ENCODE measurements at places on chromosomes 4 and X. TPM values are rescaled to one million over a fixed set of nuclear protein-coding genes. Genes with fewer than 3 reads are reported as not detected.

The TBC1D9 gene
- total RNA-seq, result 18.8 TPM

The DRD5 gene
- total RNA-seq, result not detected

The NALF2 gene
- not detected for total RNA-seq

The STATH gene
- total RNA-seq, result not detected

The FAM184B gene
- total RNA-seq, result 0.03 TPM

The N4BP2 gene
- 1.5 TPM for total RNA-seq

The DRP2 gene
- total RNA-seq, result 0.36 TPM

The TEX11 gene
- total RNA-seq, result not detected

The COQ2 gene
- total RNA-seq, result 23.2 TPM

The SLC16A2 gene
- total RNA-seq, result 45.2 TPM

The HPGD gene
- not detected for total RNA-seq

The SERPINA7 gene
- total RNA-seq, result not detected

- no peak for DNase-seq
These were observed 179.6 kb downstream of the SHOX start for GRCh38 chrX:810186-810585.

GRCh38 chr4:144499777-144500176 is 146.2 kb upstream of the HHIP start:
- no peak for DNase-seq

GRCh38 chrX:123422875-123423274 is 238.8 kb downstream of the GRIA3 start:
- peak; percentile 30 for DNase-seq

DNA sequence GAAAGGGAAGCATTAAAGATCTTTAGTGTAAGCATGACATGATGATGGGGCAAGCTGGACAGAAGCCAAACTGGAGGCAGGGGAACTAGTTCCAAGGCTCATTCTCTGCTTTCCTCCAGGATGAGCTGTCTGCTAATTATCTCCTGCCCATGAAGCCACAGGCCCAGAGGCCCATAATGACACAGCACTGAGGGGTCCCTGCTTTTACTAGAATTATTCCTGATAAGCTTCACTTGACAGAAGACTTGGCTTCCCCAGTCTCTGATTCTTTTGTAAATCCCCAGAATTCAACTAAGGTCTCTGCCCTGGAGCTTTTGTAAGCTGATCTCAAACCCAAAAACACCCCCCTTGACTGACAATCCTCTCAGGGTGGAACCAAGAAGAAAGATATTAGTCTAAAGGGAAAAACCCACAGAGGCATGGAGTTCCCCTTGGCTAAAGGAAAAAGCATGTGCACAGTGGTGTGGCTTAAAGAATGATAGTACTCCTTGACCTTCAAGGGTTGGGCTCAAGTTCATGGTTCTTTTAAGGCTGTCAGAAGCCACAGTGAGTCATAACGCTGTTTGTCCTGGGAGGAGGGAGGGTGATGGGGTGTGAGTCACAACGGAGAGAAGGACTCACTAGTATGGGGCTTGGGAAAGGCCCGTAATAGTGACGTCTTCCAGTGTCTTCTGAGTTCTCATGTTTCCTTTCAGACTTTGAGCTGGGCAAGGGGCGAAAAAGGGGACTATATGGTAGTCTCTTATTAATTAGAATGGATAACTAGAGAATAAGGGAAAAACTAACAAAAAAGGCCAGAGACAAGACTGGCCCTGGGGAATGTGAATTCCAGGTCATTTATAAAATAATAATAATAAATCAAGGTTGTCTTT is 146.0 kb upstream of the CPEB2 start:
- DNase-seq, result peak; percentile 92

- no peak for DNase-seq
These were observed 79.9 kb downstream of the CPZ start for GRCh38 chr4:8672486-8672885.

DNA sequence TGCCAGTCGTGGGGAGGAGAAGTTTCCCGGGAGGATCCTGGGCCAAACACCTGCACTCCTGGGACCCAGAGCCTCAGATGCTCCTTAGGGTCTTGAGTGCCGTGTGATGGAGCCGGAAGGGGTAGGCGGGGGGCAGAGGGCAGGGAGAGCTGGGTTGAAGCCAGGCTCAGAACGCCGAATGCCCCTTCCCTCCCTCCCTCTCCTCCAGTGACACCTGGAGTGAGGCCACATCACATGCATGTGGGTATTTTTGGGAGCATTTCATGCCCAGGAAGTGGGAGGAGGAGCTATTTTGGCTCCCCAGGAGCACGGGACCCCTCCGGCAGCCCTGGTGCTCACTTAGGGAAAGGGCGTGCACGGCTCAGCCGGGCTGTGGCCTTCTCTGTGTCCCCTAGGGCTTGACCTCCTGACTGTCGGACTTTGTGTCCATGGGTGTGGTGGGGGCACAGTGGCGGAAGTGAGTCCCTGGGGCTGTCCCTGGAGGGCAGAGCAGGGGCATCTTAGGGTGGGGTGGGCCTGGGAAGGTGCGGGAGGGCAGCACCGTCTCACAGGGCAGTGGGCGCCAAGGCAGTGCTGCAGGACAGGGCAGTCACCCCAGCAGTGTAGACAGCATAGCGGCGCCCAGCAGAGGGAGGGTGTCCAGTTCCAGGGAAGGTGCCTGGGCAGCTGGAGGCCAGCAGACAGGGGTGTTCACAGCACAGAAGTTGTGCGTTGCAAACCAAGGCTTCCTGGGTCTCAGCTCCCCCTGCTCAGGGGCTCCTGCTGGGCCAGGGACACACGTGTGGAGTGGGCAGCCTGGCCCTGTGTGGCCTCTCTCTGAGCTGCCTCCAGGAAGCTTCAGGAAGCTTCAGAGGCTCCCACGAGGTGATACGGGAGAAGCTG is 4.9 kb upstream of the CPLX1 start:
- DNase-seq, result no peak

GRCh38 chr4:8276358-8277240 is 7.0 kb downstream of the HTRA3 start:
- no peak for DNase-seq

DNA sequence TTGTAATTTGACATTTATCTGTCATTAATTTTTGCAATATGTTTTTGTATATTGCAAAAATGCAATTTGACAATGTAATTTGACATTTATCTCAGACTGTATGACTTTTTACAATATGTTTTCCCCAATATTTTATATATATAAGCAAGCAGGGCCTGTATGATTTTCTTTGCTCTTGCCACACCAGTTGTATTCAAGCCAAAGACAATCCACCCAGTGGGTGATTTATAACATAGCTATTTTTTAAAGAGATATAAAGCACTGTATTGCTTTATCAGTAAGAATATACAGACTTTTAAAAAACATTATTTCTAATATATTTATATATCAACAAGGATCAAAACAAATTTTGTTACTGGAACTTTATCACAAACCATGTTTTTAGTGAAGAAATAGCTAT is 47.3 kb downstream of the SLIT2 start:
- DNase-seq, result no peak

- DNase-seq, result no peak
These were observed 24.1 kb downstream of the NAT8L start for GRCh38 chr4:2083116-2083825.

DNA sequence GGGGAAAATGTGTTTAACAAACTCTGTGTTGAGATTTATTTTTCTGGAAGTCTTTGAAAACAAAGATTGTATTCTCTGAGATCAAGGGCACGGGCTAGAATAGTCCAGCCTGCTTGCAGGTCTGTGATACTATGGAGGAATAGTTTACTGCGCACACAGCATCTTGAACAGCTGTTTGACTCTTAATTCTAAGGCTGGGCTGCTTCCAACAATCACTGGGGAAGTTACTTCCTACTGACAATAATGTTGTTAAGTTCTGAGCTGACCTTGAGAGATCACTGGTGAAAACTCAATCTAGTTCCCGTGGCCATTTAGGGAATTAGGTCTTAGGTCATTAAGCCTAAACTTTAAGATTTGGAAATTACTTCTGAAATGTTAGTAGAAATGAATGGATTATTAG is 416.1 kb upstream of the FTHL17 start:
- no peak for DNase-seq

DNA sequence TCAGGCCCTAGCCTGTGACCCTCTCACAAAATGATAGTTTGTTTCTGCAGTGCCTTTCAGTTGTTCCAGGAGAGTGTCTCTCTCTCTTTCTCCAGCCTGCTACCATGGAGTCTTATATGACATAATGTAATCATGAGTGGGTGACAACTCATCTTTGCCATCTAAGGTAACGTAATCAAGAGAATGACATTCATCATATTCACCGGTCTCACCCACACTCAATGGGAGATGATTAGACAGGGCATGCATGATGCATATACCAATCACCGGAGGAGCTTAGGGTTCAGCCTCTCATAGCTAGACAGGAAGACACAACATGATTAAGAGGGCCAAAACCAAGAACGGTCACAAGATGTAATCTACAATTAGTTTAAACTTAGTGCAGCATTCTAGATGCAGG is 97.1 kb upstream of the FAM9B start:
- peak; percentile 25 for DNase-seq

DNA sequence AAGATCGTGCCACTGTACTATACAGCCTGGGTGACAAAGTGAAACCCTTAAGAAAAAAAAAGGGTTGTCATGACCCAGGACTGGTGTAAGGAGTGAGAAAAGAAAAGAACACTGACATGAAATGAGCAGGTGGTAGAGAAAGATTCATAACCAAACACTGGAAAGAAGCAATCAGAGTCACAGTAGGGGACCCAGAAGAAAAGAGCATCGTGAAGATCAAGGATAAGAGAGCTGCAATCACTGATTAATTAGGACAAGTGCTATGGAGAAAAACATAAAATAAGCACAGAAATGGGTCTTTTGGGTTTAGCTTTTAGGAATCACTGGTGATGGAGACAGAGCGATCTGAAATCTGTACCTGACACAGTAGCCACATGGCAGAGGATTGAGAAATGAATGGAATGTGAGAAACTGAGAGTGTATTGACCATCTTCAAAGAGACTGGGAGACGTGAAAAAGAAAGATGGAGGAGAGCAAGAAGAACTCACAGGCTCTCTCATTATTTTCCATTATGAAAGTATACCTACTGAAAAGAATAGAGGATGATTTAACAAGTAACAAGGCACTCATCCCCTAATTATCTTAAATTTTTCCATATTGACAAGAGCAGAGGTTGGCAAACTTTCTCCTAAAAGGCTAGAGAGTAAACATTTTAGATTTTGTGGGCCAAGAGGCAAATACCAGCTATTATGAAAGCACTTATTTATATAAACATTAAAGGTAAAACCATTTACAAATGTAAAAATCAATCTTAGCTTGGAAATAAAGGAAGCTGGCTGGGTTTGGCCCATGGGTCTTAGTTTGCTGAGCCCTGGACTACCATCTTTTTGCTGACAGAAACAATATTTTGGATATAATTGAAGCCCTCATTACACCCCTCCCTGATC is 7.3 kb downstream of the TMEM154 start:
- no peak for DNase-seq

DNA sequence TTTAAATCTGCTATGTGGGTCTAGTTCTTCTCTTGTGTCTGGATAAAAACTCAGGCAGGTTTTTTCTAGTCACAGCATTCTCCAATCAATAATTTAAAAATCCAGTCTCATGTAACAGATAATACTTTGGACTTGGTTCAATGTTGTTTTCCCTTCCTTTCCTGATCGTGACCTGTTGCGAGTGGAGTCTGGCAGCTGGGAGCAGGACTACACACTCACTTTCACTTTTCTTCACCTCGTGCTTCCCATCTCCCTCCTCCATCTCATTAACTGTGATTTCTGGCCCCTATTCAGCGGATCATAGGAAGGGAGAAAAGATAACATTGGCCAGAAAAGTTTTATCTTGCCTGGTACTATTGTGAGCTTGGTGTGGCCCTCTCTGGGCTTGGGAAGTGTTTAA is 96.6 kb upstream of the GATB start:
- DNase-seq, result no peak

- no peak for DNase-seq
These were observed 71.3 kb upstream of the STS start for GRCh38 chrX:7076245-7076661.

GRCh38 chrX:48472851-48473703 is 2.9 kb upstream of the FTSJ1 start:
- DNase-seq, result no peak

GRCh38 chr4:137601934-137602333 is 69.6 kb upstream of the PCDH18 start:
- peak; percentile 26 for DNase-seq

GRCh38 chr4:164946810-164947209 is 30.6 kb downstream of the TRIM61 start:
- no peak for DNase-seq

DNA sequence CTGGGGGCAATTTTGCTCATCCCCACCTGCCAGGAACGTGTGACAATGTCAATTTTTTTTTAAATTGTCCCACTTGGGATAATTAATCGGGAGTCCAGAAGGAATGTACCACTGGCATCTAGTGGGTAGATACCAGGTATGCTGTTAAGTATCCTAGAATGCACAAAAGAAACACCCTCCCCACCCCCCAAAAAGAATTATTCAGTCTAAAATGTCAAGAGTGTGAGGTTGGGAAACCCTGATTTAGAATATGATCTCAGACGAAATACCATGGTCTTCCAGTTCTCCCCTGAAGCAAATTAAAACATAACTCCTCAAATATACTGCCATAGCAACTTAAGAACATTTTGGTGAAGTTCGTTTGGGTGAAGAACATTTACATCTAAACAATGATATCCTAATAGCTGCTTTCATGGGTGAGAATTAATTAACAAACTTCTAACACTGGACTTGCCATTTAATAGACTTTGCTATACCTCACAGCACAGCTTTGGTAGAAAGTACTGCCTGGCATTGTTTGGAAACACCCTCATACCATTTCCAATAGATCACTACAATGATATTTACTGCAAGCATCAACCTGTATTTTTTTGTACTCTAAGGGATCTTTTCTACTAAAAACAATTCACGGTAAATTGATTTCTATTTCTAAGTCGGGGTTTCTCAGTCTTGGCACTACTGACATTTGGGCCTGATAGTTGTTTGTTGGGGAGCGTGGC is 36.5 kb downstream of the SH3RF1 start:
- DNase-seq, result no peak

DNA sequence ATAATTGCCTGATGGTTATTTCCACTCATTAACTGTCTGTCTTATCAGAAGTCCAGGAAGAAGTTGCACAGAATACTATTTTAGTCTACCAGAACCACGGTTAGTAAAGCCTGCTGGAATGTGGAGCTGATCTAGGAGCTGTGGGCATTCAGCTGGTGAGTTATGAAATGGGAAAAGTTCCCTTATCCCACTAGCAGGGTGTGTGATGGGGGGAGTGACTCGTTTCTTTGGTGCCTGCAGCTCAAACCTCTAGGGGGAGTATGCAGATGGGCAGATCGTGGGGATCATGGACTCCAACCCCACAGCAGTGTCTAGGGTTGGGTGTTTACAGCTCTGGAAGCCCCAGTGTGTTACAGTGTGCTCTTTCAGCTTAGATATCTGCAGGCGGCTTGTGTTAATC is 305.7 kb upstream of the BOD1L1 start:
- peak; percentile 61 for DNase-seq

DNA sequence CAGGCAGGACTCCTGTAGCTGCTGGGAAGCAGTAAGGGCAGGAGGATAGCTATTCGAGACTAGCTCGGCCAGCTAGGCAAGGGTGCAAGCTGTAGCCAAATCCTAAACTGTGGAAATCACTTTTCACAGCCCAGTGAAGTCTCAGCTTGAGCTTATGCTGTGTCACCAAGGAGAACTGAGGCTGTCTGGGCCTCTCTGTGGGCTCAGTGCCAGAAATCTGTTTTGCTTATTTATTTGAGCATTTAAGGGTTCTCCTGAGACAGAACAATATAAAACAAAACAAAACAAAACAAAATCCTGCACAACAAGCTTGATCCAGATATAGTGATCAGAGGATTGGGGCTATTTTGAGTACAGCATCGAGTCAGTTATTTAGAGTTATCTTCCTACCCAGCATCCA is 97.5 kb downstream of the FANCB start:
- DNase-seq, result no peak

- DNase-seq, result no peak
These were observed 104.6 kb downstream of the PDGFRA start for GRCh38 chr4:54333657-54334056.

GRCh38 chr4:110164856-110165255 is 33.6 kb downstream of the ELOVL6 start:
- no peak for DNase-seq

All from HFFc6 (cell line).